Tongue (tissue), 3 donors: ENCODE measurements at places on chromosomes 2 and 18. TPM values are rescaled to one million over a fixed set of nuclear protein-coding genes. Genes with fewer than 3 reads are reported as not detected.

DNA sequence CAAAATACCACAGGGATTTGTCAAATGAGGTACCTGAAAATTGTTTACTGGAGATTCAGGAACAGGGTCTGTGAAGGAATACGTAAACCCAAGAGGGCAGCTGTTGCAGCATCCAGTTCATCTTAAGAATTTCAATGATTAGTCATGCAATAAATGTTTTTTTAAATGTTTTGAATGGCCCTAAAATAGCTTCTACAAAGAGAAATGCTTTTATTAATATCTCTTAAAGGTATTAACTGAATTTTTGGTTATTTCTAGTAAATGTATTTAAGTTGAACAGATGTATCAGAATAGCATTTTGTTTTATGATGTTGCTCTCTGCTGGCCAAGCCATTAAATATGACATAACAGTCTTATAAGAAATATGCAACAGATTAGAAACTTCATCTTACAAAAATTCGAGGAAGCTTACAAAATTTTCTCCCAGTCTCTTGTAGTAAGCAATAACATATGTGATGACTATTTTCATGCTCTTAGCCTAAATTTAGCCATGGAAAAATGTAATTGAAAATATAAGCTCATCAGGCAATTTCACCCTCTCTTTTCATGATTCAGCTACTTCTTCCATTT, 863.9 kb downstream of the SUCLG1 start:
- DNase-seq = peak; percentile 47

The CPS1 gene
- total RNA-seq = 2.8 TPM

DNA sequence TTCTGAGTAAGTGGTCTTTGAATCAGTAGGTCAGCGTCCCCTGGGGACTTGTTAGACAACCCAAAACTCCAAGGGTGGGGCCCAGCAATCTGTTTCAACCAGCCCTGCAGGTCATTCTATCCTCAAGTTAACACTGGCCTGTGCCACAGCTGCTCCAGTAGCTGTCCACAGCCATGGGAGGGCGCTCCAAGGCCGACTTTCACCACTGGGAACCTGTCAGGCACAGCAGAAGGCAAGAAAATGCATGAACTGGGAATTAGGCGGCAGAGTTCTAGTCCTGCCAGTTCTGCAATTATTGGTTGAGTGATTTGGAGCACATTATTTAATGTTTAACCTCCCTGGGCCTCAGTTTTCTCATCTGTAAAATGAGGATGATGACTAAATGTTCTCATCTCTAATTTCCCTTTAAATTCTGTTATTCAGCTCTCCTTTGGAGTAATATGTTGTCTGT, 17.4 kb upstream of the MRPL33 start:
- peak; percentile 70 for DNase-seq

GRCh38 chr18:56841836-56842235, 190.7 kb downstream of the WDR7 start:
- no peak for DNase-seq

DNA sequence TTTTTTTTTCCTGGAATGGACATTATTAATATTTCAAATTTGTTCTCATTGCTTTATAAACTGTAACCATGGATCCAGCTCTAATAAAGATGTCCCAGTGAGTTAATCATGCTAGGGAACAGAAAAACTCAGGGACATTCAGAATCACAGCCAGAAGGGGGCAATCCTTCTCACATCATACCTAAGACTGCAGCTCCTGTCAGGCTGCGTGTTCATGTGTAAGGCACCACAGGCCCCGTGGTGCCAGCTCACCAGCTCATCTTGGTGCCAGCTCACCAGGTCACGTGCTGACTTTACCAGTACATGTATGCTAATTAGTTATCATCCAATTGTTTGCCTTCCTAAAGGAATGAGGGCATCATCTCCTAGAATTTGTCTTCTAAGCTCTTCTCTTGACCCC, 84.7 kb upstream of the NEDD4L start:
- DNase-seq = peak; percentile 25

- peak; percentile 78 for DNase-seq
Measured at GRCh38 chr2:149860276-149860921, 272.8 kb upstream of the MMADHC start.

- DNase-seq = peak; percentile 10
Measured at GRCh38 chr2:138147796-138148195, 183.5 kb downstream of the HNMT start.

GRCh38 chr2:26193578-26194231, 20.8 kb downstream of the GAREM2 start:
- DNase-seq = no peak

GRCh38 chr2:145366341-145366740, 846.4 kb upstream of the ZEB2 start:
- DNase-seq = no peak
